Hepatocyte (in vitro differentiated cells): ENCODE measurements at places on chromosomes 5 and 9. TPM values are rescaled to one million over a fixed set of nuclear protein-coding genes. Genes with fewer than 3 reads are reported as not detected.

Gene NSG2
- total RNA-seq, result 0.20 and 0.33 TPM in 2 replicates

Gene ELOVL7
- total RNA-seq, result 33.0 and 41.8 TPM in 2 replicates

Gene RANBP17
- total RNA-seq, result 17.1 and 20.0 TPM in 2 replicates

DNA sequence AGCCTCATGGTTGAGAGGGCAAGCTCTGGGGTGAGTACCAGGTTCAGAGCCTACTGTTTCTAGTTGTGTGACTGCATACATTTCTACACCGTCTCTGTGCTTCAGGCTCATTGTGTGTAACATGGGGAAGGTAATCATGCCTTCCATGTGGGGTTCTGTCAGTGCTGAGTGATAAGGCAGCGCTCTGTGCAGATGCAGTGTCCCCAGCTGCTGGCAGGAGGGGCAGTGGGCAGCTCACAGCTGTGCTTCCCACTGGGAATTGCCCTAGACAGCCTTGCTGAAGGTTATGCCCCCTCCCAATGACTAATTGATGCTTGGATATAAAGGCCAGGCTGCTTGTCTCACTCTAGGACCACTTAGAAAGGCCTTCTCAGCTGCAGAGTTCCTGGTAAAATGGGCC lies 121.8 kb upstream of the SAP30L start:
- no peak overlapping the region for H3K4me3 ChIP-seq
- no peak for DNase-seq
- no peaks in the 10 kb centered on the region for H3K36me3 ChIP-seq
- H3K4me1 ChIP-seq, result no peaks in the 10 kb centered on the region
- H3K27ac ChIP-seq, result no peak overlapping the region
- no peaks in the 10 kb centered on the region for H3K27me3 ChIP-seq

DNA sequence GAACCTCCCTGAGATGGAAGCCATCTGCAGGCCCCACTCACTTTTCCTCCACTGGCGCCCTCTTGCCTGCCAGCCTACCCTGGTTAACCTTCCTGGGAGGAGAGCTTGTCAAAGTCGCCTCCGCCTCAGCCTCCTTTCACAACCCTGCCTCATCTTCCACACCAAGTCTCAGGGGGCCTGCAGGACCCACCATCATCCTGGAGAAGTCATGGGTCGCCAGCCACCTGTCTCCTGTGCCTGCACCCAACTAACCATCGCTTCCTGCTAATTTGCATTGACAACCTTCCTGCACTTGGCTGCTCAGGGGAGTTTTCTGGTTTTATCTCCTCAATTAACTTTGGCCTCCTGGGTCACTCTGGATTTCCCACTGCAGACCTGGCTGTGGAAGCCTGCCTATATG lies 52.8 kb upstream of the GRHPR start:
- no peaks in the 10 kb centered on the region for H3K4me1 ChIP-seq
- DNase-seq, result no peak
- no peaks in the 10 kb centered on the region for H3K27me3 ChIP-seq
- H3K36me3 ChIP-seq, result no peaks in the 10 kb centered on the region

DNA sequence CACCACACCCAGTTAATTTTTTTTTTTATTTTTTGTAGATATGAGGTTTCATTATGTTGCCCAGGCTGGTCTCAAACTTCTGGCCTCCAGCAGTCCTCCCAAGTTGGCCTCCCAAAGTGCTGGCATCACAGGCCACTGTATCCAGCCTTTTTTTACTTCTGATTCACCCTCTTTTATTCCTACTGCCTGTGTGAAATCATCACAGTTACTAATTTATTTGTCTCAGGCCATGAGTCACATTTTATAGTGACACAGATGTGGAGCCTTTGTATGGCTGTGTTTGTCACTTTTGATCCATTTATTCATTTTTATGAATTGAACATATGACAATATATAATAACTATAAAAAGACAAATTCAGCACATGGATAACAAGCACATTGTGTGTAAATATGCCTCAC lies 67.1 kb upstream of the SNX2 start:
- H3K36me3 ChIP-seq, result no peaks in the 10 kb centered on the region
- no peak overlapping the region for H3K27ac ChIP-seq
- DNase-seq, result no peak
- peaks cover 11% of the 10 kb centered on the region for H3K4me1 ChIP-seq

DNA sequence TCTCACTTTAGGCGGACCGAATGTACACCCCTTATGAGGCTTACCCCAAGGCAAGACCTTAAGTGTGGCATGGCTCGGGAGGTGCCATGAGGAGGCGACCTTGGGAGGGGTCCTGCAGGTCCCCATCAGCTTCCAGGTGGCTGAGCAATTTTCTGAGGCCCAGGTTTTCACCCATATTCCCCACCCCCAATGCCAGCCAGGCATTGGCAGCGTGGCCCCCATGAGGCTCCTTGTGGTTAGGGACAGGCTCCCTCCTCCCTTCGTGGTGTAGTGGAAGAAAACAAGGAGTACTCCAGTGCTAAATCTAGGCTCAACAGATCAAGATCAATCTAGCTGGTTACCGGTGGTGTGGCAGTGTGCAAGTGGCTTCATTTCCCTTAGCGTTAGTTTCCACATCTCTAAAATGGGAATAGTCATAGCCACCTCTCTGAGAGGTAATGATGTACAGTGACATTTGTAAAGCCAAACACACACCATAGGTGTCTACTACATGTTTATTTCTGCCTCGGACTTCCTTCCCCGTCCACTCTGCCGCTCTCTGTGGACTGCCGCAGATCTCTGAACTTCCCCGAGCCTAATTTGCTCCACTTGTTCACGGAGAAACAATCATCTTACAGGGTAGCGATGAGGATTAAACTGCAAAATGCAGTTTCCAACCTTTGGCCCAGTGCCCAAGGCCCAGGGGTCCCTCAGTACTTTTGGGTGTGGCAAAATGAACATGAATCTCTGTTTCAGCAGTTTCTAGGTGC lies 8.4 kb downstream of the LHX2 start:
- DNase-seq, result no peak
- peaks cover 12% of the 10 kb centered on the region for H3K4me1 ChIP-seq
- peaks cover 100% of the 10 kb centered on the region for H3K27me3 ChIP-seq
- no peak overlapping the region for H3K27ac ChIP-seq

- H3K4me1 ChIP-seq, result peaks cover 70% of the 10 kb centered on the region
- H3K4me3 ChIP-seq, result no peak overlapping the region
- H3K27ac ChIP-seq, result peak overlapping the region; percentile 81
These were observed 2.5 kb downstream of the FREM1 start for GRCh38 chr9:14907696-14908095.

DNA sequence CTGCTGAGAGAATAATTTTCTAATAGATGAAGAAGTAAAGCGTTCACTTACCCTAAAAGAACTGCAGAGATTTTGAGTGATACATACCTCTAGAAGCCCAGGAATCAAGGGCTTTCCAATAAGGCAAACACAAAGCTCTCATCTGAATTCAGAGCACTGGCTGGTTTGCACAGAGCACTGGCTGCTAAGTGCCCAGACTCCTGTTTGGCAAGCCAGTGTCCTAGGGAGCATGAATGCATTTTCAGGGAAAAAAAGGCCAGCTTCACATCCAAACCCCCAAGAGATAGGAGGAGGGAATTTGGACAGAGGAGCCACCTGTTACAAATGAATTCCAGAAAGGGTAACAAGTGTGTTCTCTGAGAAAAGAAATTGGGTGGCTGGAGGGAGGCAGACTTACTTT lies 65.3 kb downstream of the ARSB start:
- no peak overlapping the region for H3K27ac ChIP-seq
- no peaks in the 10 kb centered on the region for H3K36me3 ChIP-seq
- H3K27me3 ChIP-seq, result no peaks in the 10 kb centered on the region
- no peak for DNase-seq

DNA sequence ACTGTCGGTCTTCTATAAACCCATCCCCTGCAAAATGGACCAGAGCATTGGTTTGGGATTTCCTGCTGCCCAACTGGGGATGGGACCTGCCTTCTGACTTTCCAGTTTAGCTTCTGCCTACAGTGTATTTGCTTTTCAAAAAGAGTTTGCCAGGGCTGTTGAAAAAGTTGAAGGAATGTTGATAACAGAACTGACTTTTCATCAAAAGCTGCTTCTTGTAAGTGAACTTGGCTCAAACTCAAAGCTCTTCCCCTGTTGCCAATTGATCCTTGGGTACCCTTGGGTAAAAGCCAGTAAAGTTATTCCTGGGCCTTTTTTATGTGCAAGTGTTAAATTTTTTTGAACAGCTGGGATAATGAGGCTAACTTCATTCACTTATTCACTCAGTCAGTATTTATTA lies 142.9 kb upstream of the SLC30A5 start:
- H3K4me1 ChIP-seq, result peaks cover 14% of the 10 kb centered on the region
- no peaks in the 10 kb centered on the region for H3K36me3 ChIP-seq
- H3K27ac ChIP-seq, result peak overlapping the region; percentile 41
- no peak overlapping the region for H3K4me3 ChIP-seq
- no peak for DNase-seq

GRCh38 chr5:10441992-10442435 lies 335 bp downstream of the ROPN1L start:
- no peaks in the 10 kb centered on the region for H3K36me3 ChIP-seq
- DNase-seq, result no peak
- peaks cover 5% of the 10 kb centered on the region for H3K27me3 ChIP-seq

- no peaks in the 10 kb centered on the region for H3K36me3 ChIP-seq
- DNase-seq, result peak; percentile 29
- no peak overlapping the region for H3K4me3 ChIP-seq
- peaks cover 19% of the 10 kb centered on the region for H3K4me1 ChIP-seq
- H3K27ac ChIP-seq, result no peak overlapping the region
These were observed 74.9 kb downstream of the GTF3C4 start for GRCh38 chr9:132744881-132745755.

DNA sequence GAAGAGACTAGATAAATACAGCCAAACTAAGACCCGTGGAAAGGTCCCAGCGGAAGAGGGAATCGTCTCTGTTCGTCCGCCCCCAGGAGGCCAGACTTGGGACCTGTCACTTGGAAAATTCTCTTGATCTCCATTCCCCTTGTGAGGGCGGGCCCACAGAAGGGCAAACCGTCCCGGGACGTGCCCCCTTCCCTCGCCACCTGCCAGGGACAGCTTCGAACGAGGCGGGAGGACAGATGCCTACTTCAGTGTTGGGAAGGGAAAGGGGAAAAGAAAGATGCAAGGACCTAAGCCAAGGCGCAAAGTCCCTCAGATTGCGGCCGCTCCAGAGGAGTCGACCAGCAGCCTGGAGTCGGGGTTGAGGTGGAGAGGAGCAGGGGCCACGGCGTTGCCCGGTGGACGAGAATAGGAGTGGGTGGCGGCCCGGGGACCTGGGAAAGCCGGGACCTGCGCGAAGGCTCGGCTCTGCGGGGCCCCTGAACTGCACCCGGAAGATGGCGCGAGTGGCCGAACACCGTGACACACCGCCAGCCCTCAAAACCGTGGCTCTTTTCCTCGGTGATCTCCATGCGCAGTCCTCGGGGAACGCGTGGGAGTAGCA lies 4.4 kb upstream of the EBF1 start:
- H3K4me1 ChIP-seq, result peaks cover 13% of the 10 kb centered on the region
- peak; percentile 64 for DNase-seq
- H3K27me3 ChIP-seq, result peaks cover 82% of the 10 kb centered on the region
- H3K36me3 ChIP-seq, result no peaks in the 10 kb centered on the region
- no peak overlapping the region for H3K27ac ChIP-seq
- H3K4me3 ChIP-seq, result no peak overlapping the region

DNA sequence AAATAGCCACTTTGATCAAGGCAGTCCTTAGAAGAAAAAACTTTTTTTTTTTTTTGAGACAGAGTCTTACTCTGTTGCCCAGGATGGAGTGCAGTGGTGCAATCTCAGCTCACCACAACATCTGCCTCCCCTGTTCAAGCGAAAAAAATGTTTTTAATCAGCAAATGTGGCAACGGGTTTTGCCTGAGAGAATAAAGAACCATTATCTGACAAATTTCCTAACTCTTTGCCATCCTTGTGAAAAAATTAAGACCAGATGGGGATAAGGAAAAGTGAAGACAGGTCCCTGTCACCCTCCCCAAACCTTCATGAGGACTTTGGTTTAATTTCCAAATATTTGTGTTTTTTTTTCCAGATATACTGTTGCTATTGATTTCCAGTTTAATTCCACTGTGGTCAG lies 107.3 kb upstream of the SPOCK1 start:
- DNase-seq, result no peak
- no peaks in the 10 kb centered on the region for H3K36me3 ChIP-seq
- no peaks in the 10 kb centered on the region for H3K4me1 ChIP-seq
- peaks cover 15% of the 10 kb centered on the region for H3K27me3 ChIP-seq
